ENCODE measurements at places on chromosomes 1 and 21.

- no peak for DNase-seq
Observed at GRCh38 chr1:213111502-213111901, 60.5 kb downstream of the RPS6KC1 start.

- DNase-seq = no peak
Observed at GRCh38 chr1:180672505-180672904, 40.7 kb downstream of the XPR1 start.

- DNase-seq = no peak
Observed at GRCh38 chr1:48251821-48252220, 29.3 kb downstream of the SLC5A9 start.

DNA sequence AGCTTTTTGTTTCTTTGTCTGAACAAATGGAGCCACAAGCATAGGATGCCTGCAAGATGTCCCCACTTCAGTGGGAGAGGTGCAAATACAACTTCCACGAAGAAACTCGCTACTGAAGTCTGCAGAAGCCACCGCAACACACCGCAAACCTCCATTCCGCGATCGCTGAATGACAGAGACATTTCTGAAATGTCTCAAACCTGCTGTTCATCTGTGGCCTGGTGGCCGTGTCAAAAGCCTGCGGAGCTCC is 1.0 kb downstream of the TP53BP2 start:
- no peak for DNase-seq

DNA sequence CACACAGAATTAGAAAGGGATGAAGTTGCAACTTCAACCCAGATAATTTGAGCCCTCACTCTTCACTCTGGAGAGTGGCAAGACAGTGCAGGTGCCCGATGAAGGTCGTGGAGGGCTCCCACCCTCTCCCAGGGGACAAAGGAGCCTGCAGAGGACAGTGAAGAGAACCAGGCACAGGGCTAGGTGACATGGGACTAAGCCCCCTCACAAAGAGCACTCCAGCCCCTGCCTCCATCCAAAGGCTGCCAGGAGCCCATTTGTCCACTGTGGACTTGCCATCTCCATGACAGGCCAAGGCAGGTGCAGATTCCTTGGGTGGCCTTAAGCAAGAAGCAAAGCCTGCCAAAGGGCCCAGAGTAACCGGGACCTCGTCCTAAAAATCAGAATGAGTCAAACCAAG is 15.1 kb downstream of the ERRFI1 start:
- DNase-seq = no peak

DNA sequence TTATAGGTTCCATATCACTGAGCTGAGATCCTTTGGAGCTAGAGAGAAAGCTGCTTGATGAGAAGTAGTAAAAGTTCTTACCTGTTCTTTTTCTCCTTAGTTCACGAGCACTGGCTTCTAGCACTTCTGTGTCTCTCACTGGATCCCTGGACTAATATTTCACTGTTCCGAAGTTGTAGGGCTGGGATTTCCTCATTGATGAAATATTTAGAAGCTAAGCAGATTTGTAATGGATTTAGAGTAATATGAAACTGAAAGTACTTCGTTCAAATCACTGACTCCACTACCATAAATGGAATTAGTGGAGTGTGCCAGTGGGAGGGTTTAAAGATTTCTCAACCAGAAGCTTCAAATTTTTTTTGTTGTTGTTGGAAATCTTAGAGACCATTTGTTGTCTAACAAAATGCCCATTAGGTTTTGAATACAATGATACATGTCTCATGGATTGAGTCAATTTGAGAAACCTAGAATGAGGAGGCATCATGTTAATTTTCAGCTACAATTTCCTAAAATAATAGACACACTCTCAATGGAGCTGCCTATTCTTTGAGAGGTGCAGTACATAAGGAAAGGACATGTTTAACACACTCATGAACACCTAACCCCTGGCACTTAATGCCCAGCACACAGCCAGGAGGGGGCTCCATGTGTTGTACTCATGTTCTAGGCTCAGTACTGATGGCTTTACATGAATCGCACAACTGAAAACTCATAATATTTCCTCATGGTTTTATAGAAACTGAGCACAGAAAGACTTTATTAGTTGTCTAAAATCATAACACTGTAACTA is at the start of gene GBP1:
TSS of gene GBP1 (minus strand) at position 130 of the 790 bp plus-strand sequence. CDS start 1,974 bp downstream, outside the sequence.
- peak; percentile 8 for DNase-seq

DNA sequence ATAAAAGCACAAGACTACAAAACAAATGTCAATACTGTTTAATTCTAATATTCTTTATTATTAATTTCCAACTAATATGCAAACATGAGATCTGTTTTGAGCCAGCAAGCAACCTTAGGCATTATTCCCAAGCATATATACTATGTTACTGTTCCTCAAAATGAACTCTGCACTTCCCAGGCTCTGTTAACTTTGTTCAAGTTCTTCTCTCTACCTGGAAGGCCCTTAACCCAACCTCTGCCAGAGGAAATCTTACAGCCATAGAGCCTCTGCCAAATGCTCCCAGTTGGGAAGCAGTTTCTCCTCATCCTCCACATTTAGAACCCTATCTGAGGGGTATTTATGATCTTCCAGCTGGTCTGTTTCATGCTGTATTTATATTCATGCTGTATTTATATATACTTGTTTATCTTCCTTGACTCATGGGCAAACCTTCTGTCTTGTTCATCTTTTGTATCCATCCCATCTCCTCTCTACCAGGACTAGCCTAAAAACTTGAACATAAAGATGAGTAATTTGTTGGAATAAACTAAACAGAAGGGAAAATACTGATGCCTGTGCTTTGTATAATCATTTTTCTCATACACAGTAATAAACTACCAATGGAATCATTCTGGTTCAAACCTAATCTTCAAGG is 5.3 kb downstream of the IVNS1ABP start:
- no peak for DNase-seq

DNA sequence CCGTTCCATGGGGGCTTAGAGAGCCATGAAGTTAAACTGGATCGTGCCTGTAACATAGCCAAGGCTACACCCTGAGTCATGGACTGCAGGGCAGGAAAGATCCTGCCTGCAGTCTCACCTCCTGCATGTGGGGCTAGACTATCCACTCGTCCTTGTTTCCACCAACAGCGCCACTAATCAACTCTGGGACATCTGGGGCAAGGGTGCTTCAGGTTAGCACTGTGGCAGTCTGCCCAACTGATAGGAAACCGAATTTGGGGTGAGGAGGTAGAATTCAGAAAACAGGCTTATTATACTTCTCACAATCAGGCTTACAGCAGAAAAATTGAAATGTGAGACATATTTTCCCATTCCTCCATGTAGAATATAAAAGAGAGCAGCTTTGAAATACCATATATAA is 85.2 kb upstream of the ADAM30 start:
- no peak for DNase-seq

GRCh38 chr1:187877220-187877619 is 1048.5 kb downstream of the PLA2G4A start:
- DNase-seq = no peak

DNA sequence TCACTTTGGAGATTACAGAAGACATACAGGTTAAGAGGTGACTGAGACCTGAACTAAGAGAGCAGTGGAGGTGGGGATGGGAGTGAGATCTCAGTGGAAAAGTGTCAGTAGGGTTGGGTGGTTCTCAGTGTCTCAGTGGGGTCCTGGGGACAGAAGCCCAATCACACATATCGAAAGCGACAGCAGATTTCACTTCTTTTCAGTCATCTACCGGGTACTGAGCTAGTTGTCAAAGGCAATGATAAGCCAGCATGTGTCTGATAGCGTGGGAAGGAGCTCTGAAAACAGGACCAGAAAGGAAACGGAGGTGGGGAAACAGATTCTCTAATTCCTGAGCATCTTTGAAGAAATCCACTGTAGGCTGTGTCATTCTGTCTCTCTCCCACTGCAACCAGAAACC is 59.5 kb downstream of the RHOU start:
- DNase-seq = no peak

Measured in germinal center (tissue), 1 donor.